ENCODE measurements at places on chromosomes 5 and 9. TPM values are rescaled to one million over a fixed set of nuclear protein-coding genes. Genes with fewer than 3 reads are reported as not detected.

The ORM2 gene
- not detected for total RNA-seq

The CTSV gene
- total RNA-seq: 0.45 TPM

DNA sequence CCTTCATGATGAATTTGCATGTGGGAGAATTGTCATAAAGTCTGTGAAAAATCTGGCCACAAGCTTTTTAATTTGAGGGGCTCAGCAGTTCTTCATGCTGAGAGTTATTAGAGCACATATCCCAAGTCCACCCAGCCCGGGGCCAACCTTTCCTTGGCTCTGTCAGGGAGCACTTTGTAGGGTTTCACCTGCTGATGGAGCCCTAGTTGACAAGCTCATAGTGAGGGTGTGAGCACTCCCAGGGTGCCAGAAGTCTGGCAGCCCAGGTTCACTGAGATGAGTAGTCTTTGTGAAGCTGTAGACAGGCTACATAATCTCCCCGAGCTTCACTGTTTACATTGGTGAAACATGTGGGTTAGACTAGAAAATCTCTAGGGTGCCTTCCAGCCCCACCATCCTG, 97.2 kb upstream of the NREP start:
- DNase-seq: no peak
- no peaks in the 10 kb centered on the region for H3K4me1 ChIP-seq
- H3K36me3 ChIP-seq: no peaks in the 10 kb centered on the region
- no peak overlapping the region for H3K27ac ChIP-seq

DNA sequence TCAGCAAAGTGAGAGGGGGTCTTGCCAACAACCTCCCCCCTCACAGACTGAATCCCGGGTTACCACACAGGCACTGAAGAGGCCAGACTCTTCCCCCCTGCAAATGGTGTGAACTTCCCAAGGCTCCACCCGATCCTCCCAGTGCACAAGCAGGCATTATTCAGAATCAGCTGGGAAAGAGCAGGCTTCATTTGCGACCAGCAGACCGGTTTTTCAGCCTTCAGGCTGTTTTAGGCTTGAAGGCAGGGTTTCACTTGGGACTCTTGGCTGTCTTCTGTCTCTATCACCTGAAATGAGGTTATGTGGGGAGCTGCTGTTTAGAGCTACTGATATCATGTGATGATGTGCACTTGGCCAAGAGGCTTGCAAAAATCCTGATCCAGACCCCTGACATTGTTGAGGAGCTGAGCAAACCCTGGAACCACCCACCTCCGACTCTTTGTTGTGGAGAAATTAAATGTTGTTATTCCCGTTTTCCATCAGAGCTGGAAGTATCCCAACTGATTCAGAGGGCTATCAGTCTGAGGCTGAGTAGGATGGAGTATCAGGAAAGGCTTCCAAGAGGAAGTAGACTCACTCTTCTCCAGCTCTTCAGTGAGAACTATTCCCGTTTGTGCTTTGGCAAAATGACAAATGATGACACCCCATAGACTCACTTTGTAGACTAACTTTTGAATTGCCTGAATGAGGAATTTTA, 63.3 kb upstream of the ZFR start:
- H3K27ac ChIP-seq: no peak overlapping the region
- H3K4me3 ChIP-seq: no peak overlapping the region
- peaks cover 4% of the 10 kb centered on the region for H3K4me1 ChIP-seq
- DNase-seq: no peak
- H3K27me3 ChIP-seq: peaks cover 25% of the 10 kb centered on the region

The GABRA1 gene
- not detected for total RNA-seq

- H3K36me3 ChIP-seq: no peaks in the 10 kb centered on the region
- no peak for DNase-seq
- no peak overlapping the region for H3K4me3 ChIP-seq
- peaks cover 1% of the 10 kb centered on the region for H3K27me3 ChIP-seq
These were observed 612.9 kb upstream of the TLE4 start for GRCh38 chr9:78958892-78959291.

- H3K36me3 ChIP-seq: no peaks in the 10 kb centered on the region
- H3K27ac ChIP-seq: no peak overlapping the region
- DNase-seq: no peak
- H3K4me3 ChIP-seq: no peak overlapping the region
These were observed 27.7 kb upstream of the TMEM250 start for GRCh38 chr9:136146126-136147037.

- no peaks in the 10 kb centered on the region for H3K36me3 ChIP-seq
- peak; percentile 53 for DNase-seq
- H3K4me3 ChIP-seq: no peak overlapping the region
- peaks cover 5% of the 10 kb centered on the region for H3K4me1 ChIP-seq
- peaks cover 19% of the 10 kb centered on the region for H3K27me3 ChIP-seq
- no peak overlapping the region for H3K27ac ChIP-seq
These were observed 65.0 kb downstream of the FGF18 start for GRCh38 chr5:171484460-171484899.

GRCh38 chr5:90557871-90558270, 726 bp upstream of the ADGRV1 start:
- peaks cover 66% of the 10 kb centered on the region for H3K27me3 ChIP-seq
- H3K36me3 ChIP-seq: no peaks in the 10 kb centered on the region
- peak overlapping the region; percentile 55 for H3K4me3 ChIP-seq
- no peak for DNase-seq
- peaks cover 3% of the 10 kb centered on the region for H3K4me1 ChIP-seq

The TRIM32 gene
- 20.2 TPM for total RNA-seq

DNA sequence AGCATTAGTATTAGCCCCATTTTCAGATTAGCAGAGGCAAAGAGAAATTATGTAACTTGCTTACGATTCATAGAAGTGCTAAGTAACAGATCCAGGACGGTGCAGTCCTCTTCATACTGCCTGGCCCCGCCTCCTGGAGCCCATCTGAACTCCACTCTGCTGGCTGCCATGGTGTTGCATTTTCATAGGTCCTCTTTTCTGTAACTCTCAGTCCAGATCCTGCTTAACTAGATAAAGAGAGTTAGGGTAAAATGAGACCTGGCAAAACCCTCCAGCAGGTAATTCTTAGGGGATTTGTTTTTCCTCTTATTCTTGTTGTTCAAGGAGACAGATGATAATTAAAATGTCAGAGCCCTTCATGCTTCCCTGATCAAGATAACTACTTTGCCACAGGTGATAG, 135.1 kb upstream of the EFNA5 start:
- no peak overlapping the region for H3K4me3 ChIP-seq
- peaks cover 2% of the 10 kb centered on the region for H3K36me3 ChIP-seq
- peaks cover 20% of the 10 kb centered on the region for H3K4me1 ChIP-seq
- DNase-seq: no peak
- H3K27me3 ChIP-seq: peaks cover 5% of the 10 kb centered on the region
- H3K27ac ChIP-seq: no peak overlapping the region

The C1QTNF3 gene
- 4.8 TPM for total RNA-seq
